Hematopoietic multipotent progenitor cell (in vitro differentiated cells): ENCODE measurements at places on chromosomes 11 and 22. TPM values are rescaled to one million over a fixed set of nuclear protein-coding genes. Genes with fewer than 3 reads are reported as not detected.

The MAPK8IP2 gene
- total RNA-seq, result 0.27 TPM

The FERMT3 gene
- 221 TPM for total RNA-seq

The CCDC87 gene
- 0.27 TPM for total RNA-seq

The CCDC116 gene
- total RNA-seq, result 0.27 TPM

The ZNF280B gene
- total RNA-seq, result 0.81 TPM

The CARD18 gene
- total RNA-seq, result not detected

The FXYD6 gene
- 1.3 TPM for total RNA-seq

The MRPL16 gene
- total RNA-seq, result 80.2 TPM

The OR4B1 gene
- not detected for total RNA-seq

The SCN4B gene
- not detected for total RNA-seq

The ZNHIT2 gene
- total RNA-seq, result 11.0 TPM

The ASPHD2 gene
- total RNA-seq, result 1.9 TPM
